ENCODE measurements at places on chromosomes 11 and 22. TPM values are rescaled to one million over a fixed set of nuclear protein-coding genes. Genes with fewer than 3 reads are reported as not detected.

Gene BIRC3
- 0.54 TPM for total RNA-seq

Gene MYRF
- 1.2 TPM for total RNA-seq

Gene LRRC74B
- not detected for total RNA-seq

Gene CASP12
- not detected for total RNA-seq

Gene ALDH3B2
- 6.7 TPM for total RNA-seq

Gene MRGPRF
- total RNA-seq, result 5.1 TPM

Gene ANO5
- total RNA-seq, result not detected

Gene SLC6A5
- not detected for total RNA-seq

Gene GAS2L1
- total RNA-seq, result 17.5 TPM

Gene SMIM35
- not detected for total RNA-seq

Gene KCNQ1
- total RNA-seq, result not detected

Gene PDGFB
- total RNA-seq, result 33.0 TPM

Gene CNIH2
- total RNA-seq, result 0.87 TPM

Gene XKR3
- not detected for total RNA-seq

Gene MUC6
- not detected for total RNA-seq

Gene FGF3
- not detected for total RNA-seq

Gene SCUBE2
- 1.6 TPM for total RNA-seq

Gene GALNT18
- 1.1 TPM for total RNA-seq

Gene FXYD6
- total RNA-seq, result not detected

Gene VSIG10L2
- not detected for total RNA-seq

Measured in placental epithelial cell (primary cell).